ENCODE measurements at places on chromosomes 12 and 14.
A peak's percentile ranks its signal among the peaks of the same experiment; 100 is the strongest.

DNA sequence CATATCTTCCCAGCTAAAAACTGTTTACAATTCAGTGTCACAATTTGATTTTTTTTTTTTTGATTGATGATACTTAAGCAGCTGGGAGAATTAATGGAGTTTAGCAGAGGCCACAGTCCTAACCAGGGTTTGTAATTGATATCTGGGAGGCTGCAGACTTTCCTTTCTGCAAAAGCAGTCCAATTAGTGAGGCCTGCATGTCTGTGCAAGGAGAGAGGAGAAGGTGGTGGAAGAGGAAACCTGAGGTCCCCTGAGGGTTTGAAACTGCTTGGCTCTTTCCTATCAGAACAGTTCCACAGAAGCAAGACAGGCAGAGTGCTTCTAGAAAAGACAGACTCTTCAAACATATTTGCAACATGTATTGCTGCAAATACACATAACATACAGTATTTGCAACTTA, 160.8 kb upstream of the KRR1 start:
- DNase-seq = no peak

GRCh38 chr14:102484316-102484715, 25.3 kb downstream of the ANKRD9 start:
- no peak for DNase-seq

- no peak for DNase-seq
These were observed 147.7 kb upstream of the SYT10 start for GRCh38 chr12:33587354-33587753.

DNA sequence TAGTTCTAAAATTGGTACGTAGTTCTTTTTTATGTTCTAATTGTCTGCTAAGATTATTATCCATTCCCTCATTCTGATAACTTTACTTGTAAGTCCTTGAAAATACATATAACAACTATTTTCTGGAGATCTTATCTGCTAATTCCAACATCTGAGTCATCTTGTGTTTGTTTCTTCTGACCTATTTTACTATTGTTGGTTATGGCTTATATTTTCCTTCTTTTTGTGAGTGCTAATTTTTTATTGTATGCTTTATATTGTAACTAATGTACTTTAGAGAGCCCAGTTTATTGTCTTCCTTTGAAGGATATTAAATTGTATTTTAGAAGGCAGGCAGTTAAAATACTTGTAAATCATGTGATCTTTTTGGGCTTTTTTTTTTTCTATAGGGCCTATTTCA, 149.3 kb upstream of the LRFN5 start:
- no peak for DNase-seq

DNA sequence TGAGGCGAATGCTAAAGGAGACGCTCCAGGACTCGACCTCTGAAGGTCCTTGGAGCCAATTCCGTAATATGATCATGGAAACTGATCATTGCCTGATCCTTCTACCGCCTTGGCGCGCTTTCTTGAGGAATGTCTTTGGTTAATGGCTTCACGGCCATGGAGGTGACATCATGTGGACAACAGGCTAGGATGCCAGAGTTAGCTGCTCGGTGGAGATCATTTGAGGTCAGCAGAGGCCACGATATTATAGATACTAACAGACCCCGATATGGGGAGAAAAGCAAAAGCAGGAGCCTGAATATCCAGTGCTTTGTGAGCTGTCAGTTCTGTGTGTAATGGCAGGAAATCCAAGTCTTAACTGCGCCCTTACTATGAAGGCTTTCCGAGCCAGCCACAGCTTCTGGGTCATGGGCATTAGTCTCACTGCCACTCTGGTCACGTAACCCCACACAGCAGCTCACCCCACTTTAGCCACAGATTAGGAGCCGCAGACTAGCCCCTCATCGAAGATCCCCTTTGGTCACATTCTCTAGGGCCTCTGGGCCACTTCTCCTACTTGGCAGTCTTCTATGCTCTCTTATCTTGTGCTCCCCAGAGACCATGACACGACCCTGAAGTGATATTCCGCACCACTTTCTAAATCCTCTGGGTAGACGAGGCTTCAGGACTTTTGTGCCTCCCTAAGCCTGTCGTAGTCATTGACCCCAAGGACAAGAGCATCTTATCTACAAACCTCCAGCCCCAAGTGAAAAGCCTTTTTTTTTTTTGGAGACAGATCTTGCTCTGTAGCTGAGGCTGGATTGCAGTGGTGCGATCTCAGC, 724 bp upstream of the CS start:
- no peak for DNase-seq

DNA sequence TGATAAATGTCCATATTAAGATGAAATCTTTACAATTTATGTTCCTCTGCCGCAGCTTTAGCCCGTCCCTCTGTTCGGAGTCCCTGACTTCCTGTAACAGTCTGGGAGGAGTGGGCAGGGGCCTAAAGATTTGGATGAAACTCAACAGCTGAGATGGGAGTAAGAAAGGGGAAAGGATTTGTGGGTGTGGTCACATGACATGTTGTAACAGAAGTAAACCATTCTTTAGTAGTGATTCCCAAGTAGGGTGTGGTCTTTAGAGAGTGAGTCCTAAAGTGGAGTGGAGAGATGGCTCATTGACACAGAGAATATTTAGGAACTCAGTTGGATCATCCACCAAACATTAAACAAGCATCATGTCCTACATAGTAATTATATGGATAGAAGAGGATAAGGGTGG, 12.9 kb downstream of the TMEM117 start:
- no peak for DNase-seq

DNA sequence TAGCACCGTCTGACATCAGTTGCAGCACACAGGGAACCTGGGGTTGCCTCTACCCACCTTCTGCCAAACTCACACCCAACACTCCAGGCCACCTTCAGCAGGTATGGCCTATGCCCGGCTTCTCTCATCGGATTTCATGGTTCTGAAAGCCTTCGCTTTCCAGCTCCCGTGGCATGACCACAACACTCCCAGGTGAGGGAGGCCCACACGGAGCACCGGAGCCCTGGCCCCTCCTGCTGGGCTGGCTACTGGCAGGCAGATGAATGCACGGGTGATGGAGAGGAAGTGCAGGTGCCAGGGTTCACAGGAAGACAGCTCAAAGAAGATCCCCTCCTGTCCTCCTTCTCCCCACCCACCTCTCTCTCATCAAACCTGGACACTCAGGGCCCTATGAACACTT, 37.2 kb downstream of the CACNA2D4 start:
- peak; percentile 7 for DNase-seq

DNA sequence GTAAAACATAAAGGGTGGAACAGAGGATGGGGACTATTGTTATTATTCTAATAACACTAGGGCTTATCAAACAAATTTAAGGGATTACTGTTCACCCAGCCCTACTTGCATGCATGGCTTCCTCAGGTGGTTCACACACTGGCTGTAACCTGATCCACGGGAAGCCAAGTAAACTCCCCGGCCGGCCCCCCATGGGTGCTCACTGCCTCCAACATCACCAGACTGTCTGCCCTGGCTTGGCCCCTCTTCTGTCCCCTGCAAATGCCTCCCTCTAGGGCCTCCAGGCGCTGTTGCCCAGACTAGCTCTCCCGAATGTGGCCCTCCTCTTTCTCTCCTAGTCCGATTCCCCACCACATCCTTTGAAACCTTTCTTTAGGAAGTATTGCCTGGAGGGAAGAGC, 18.6 kb downstream of the FAIM2 start:
- DNase-seq = no peak

- no peak for DNase-seq
These were observed 102.7 kb upstream of the USP44 start for GRCh38 chr12:95653771-95654546.

DNA sequence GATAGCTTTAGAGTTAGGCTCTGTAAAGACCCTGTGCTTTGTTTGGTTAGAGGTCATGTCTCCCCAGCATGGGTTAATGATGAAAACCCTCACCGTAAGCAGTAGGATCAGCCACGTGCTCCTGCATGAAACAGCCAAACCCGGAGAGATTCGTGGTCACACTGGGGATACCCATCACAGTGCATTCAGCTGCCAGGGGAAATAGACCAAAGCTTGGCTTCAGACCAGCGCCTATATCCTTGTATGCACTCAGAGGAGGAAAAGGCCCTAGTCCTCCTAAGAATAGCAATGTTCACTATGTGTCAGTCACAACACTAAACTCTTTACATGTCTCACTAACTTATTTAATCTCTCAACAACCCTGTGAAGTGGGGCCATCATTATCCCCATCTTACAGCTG, 16.3 kb downstream of the SPX start:
- no peak for DNase-seq

- no peak for DNase-seq
These were observed 543.2 kb upstream of the TBX3 start for GRCh38 chr12:115227137-115227615.

GRCh38 chr12:100208834-100209233, 8.2 kb downstream of the ACTR6 start:
- no peak for DNase-seq

DNA sequence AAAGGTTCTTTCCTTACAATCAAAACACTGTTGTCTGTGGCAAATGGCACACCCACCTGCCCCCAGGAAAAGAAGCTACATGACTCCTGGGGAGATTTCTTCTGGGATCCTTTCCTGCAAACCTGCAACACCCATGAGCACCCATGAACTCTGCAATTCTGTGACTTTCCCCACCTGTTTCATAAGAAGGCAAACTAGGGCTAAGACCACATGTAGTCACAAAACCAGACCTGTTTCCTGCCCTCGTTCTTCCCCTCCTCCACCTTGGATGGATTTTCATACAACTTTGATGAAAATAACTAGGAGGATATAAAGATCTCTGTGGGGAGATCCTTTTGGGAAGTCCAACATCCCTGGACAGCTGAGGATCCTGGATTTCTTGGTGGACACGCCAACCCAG, 1084.7 kb downstream of the BCL11B start:
- DNase-seq = no peak

DNA sequence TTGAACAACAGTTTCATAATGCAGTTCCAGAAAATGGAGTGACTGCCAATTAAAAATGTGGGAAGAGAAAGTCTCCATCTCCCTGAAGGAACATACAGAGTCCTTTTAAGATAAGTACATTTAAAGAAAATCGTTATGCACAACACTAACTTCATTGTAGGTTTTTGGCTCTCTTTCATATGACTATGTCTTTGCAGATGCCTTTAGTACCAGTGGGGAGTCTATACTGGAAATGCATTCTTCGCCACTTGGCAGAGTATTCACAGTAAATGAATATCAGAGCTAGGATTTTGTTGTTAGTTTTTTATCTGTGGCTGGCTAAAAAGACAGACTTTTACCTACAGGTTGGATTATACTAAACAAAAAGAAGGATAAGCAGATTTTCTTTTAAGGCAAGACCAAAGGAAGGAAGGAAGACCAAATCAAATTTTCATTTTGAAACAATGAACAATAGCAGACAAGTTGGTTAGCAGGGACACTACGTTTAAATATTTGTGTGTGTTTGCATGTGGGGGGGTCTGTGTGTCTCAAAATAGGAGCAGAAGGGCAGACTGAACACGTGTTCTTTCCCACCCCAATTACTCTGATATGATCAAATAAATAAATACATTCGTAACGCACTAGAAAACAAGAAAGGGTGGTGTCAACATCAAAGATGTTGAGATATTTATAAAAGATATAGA, 124.5 kb downstream of the BTG1 start:
- no peak for DNase-seq

DNA sequence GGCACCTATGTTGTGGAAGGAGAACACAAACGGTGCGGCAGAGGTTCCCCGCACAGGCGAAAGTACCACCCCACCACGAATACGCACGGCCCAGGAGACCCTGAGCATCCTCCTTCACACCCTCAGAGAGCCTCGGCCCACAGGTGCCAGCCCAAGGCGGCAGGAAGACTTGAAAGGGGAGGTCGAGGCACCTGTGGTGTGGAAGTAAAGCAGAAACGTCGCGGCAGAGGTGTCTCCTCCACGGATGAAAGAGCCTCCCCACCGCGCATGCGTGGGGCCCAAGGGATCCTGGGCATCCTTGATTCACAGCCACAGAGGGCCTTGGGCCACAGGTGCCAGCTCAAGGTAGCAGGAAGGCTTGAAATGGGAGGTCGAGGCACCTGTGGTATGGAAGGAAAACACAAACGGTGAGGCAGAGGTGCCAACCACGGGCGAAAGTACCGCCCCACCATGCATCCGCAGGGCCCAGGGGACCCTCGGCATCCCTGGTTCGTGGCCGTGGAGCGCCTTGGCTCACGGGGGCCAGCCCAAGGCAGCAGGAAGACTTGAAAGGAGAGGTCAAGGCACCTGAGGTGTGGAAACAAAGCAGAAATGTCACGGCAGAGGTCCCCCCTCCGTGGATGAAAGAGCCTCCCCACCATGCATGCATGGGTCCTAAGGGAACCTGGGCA, 380.1 kb downstream of the ALG10 start:
- DNase-seq = peak; percentile 12

DNA sequence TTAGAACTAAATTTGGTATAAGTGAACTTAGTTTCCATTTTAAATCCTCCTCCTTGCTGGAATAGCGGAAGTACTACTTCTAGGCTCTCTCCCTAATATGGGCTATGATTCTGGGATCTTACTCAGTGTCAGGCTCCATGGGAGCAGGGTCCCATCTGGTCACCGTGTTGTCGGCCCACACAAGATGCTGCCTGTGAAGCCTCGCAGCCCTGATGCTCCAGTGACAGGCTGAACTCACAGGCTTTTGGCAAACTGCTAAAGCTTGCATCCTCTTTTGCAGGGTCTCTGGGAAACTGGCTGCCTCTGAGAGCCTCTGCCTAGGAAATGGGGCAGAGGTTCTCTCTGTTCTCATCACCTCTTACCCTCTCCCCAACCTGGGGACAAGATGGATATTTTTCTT, 88.4 kb downstream of the RPAP3 start:
- DNase-seq = no peak

GRCh38 chr14:56814519-56814959, 4.3 kb upstream of the OTX2 start:
- DNase-seq = peak; percentile 52

Data from H7 (cell line).